ENCODE measurements at places on chromosomes 1 and 21. TPM values are rescaled to one million over a fixed set of nuclear protein-coding genes. Genes with fewer than 3 reads are reported as not detected.
A peak's percentile ranks its signal among the peaks of the same experiment; 100 is the strongest.

DNA sequence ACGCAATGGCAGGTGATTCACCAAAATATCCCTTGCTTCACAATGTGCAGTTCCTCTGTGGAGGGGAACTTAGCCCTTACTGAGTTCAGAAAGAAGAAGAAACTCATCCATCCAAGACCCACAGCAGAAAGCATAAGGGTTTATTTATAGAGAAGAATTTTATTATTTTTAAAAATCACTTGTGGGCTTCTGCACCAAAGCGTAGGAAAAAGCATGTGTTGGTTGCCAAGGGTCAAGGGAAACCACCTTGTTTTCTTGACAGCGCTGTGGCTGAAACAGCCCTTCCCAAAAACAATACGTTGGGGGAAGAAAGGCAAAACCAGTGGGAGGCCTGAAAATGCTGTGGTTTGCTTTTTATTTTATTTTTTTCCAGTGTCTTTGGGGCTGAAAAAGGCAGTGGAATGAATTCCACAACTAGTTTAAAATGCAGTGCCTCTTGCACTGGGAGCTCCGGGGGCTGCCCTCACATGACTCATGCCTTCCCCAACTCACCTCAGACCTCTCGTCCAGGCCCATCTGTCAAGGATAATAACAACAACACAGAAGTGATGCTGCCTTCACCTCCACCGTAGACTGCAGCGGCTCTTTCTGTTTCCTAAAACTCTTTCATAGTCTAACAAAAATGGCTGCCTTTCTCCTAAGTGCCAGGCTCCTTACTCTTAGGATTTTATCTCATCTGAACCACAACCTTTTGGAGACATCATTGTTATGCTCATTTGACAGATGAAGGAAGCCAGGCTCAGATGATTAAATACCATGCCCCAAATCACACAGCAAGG lies 224.2 kb upstream of the JUN start:
- peaks cover 12% of the 10 kb centered on the region for H3K4me1 ChIP-seq
- H3K4me3 ChIP-seq, result no peak overlapping the region
- H3K27ac ChIP-seq, result peak overlapping the region; percentile 7
- no peaks in the 10 kb centered on the region for H3K27me3 ChIP-seq
- H3K36me3 ChIP-seq, result no peaks in the 10 kb centered on the region

GRCh38 chr1:219559899-219560298 lies 53.0 kb downstream of the ZC3H11B start:
- no peak overlapping the region for H3K27ac ChIP-seq
- H3K36me3 ChIP-seq, result no peaks in the 10 kb centered on the region
- H3K4me1 ChIP-seq, result no peaks in the 10 kb centered on the region
- no peak overlapping the region for H3K4me3 ChIP-seq
- no peaks in the 10 kb centered on the region for H3K27me3 ChIP-seq

- no peak overlapping the region for H3K4me3 ChIP-seq
- DNase-seq, result no peak
- H3K27me3 ChIP-seq, result no peaks in the 10 kb centered on the region
- H3K27ac ChIP-seq, result peak overlapping the region; percentile 81
- no peaks in the 10 kb centered on the region for H3K36me3 ChIP-seq
- H3K4me1 ChIP-seq, result peaks cover 82% of the 10 kb centered on the region
Measured at GRCh38 chr21:38989745-38990423, 184.2 kb downstream of the ETS2 start.

GRCh38 chr1:16153096-16153998 lies 2.5 kb downstream of the EPHA2 start:
- peak overlapping the region; percentile 89 for H3K4me3 ChIP-seq
- H3K36me3 ChIP-seq, result peaks cover 22% of the 10 kb centered on the region
- H3K27ac ChIP-seq, result peak overlapping the region; percentile 85
- H3K27me3 ChIP-seq, result no peaks in the 10 kb centered on the region

GRCh38 chr21:42558846-42559245 lies 45.2 kb downstream of the SLC37A1 start:
- no peaks in the 10 kb centered on the region for H3K4me1 ChIP-seq
- no peaks in the 10 kb centered on the region for H3K27me3 ChIP-seq
- DNase-seq, result no peak
- no peak overlapping the region for H3K4me3 ChIP-seq

GRCh38 chr21:17699524-17700189 lies 87.0 kb upstream of the BTG3 start:
- no peaks in the 10 kb centered on the region for H3K36me3 ChIP-seq
- no peak for DNase-seq
- H3K4me1 ChIP-seq, result no peaks in the 10 kb centered on the region
- H3K4me3 ChIP-seq, result no peak overlapping the region
- no peaks in the 10 kb centered on the region for H3K27me3 ChIP-seq

RXRG gene
- 0.91 TPM for polyA plus RNA-seq

GRCh38 chr1:210440081-210440480 lies 111.4 kb downstream of the HHAT start:
- H3K4me3 ChIP-seq, result no peak overlapping the region
- no peak overlapping the region for H3K27ac ChIP-seq
- H3K4me1 ChIP-seq, result no peaks in the 10 kb centered on the region
- DNase-seq, result no peak

GRCh38 chr1:238485057-238485911 lies 594.6 kb upstream of the ZP4 start:
- no peak overlapping the region for H3K4me3 ChIP-seq
- no peaks in the 10 kb centered on the region for H3K27me3 ChIP-seq
- no peak overlapping the region for H3K27ac ChIP-seq
- no peak for DNase-seq

DNA sequence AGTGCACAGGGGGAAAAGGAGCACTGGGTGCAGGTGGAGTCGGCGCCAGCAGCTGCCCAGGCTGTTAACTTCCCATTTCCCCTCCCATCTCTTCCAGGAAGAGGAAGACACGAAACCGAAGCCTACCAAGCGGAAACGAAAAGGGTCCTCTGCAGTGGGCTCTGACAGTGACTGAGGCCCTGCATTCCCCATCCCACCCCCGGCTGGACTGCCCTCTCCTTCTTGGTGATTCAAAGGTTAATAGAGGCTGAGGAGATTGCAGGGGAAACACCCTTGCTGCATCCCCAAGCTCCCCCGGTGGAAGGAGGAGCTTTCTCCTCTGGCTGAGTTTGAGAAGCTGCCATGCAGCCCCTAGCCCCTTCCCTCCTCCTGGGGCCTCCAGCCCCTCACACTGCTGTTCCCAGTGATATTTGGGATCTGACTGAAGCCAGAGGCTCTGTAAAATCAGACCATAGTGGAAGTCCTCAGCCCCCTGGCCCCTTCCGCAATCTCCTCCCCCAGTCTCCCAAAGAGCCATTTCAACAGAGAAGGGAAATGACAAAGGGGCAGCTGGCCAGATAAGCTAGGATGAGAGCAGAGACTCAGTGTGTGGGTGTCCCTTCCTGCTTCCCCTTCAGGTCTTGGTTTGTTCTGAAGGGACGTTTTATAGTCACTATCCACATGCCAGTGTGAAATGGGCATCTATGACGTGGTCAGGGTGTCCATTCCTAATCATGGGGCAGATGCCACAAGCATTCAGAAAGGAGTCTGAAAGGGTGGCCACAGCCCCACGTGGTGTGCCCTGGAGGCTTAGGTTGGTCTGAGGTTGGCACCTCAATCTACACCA lies 1.9 kb upstream of the SLC27A3 start:
- DNase-seq, result no peak
- no peaks in the 10 kb centered on the region for H3K27me3 ChIP-seq
- peaks cover 51% of the 10 kb centered on the region for H3K4me1 ChIP-seq
- no peak overlapping the region for H3K4me3 ChIP-seq

- DNase-seq, result peak; percentile 82
- peaks cover 38% of the 10 kb centered on the region for H3K4me1 ChIP-seq
- peak overlapping the region; percentile 93 for H3K27ac ChIP-seq
- H3K27me3 ChIP-seq, result no peaks in the 10 kb centered on the region
- peak overlapping the region; percentile 55 for H3K4me3 ChIP-seq
Measured at GRCh38 chr1:31714442-31715086, 10.7 kb upstream of the COL16A1 start.

FCRL1 gene
- polyA plus RNA-seq, result not detected

DNA sequence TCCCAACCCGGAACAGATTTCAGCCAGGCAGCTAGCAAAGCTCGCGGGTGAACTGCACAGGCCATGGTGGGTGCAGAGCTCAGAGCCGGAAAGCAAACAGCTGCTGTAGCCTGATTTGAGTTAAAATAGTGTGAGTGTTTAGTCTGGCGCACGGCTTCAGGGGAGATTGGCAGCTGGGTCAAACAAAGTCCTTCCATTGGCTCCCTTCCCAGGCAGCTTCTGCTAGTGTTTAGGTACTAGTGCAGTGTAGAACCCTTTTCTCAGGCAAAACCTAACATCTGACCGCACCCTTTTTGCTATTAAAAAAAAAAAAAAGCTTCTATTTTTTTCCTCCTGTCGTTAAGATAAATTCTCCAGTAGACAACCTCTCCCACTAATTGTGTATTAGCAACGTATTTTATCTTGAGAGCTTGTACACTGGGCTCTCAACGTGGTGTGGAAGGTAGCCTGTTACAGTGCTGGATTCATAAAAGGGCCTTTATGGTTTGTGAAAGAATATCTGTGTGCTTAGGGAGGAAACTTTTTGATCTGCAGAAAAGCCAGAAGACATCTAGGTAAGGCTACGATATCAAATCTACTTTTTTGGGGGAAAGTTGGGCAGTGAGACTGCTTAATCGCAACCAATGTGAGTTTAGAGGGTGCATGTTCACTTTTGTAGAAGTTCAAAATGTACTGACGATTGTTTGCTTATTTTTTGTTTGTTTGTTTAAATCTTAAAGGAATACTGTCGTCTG lies 689.6 kb downstream of the USP25 start:
- H3K27ac ChIP-seq, result peak overlapping the region; percentile 73
- DNase-seq, result peak; percentile 81
- H3K4me3 ChIP-seq, result peak overlapping the region; percentile 52
- peaks cover 8% of the 10 kb centered on the region for H3K4me1 ChIP-seq

GRCh38 chr1:50955116-50955515 lies 5.0 kb downstream of the FAF1 start:
- no peak for DNase-seq
- H3K27ac ChIP-seq, result no peak overlapping the region
- no peaks in the 10 kb centered on the region for H3K27me3 ChIP-seq
- no peak overlapping the region for H3K4me3 ChIP-seq
- H3K36me3 ChIP-seq, result peaks cover 3% of the 10 kb centered on the region

DNA sequence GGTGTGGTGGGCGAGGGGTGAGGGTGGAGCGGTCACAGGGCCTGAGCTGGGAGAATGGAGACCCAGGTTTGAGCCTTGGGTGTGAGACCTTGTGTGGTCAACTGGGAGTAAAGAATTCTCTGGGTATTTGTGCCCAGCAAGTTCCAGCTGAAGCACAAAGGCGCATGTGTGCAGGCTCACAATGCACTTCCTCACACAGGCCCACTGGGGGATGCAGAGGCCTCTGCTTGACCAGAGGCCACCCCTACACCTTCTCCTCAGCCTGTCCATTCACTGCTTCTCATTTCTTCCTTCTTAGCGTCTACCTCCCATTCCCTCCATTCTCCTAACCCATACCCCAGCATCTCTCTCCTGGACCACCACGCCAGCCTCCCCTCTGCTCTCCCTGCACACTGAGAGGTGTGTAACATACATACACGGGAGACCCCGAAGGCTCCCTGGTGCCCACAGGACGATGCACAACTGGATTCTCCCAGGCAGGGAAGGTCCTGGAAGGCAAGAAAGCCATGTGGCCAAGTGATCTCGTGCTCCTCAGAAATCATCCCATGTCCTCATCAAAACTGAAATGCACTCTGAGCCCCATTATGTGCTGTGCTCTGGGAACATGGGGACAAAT lies 12.3 kb upstream of the TTC39A start:
- peaks cover 7% of the 10 kb centered on the region for H3K27me3 ChIP-seq
- H3K4me1 ChIP-seq, result peaks cover 9% of the 10 kb centered on the region
- no peak overlapping the region for H3K4me3 ChIP-seq
- H3K27ac ChIP-seq, result no peak overlapping the region

SPATA17 gene
- 0.53 TPM for polyA plus RNA-seq

DNA sequence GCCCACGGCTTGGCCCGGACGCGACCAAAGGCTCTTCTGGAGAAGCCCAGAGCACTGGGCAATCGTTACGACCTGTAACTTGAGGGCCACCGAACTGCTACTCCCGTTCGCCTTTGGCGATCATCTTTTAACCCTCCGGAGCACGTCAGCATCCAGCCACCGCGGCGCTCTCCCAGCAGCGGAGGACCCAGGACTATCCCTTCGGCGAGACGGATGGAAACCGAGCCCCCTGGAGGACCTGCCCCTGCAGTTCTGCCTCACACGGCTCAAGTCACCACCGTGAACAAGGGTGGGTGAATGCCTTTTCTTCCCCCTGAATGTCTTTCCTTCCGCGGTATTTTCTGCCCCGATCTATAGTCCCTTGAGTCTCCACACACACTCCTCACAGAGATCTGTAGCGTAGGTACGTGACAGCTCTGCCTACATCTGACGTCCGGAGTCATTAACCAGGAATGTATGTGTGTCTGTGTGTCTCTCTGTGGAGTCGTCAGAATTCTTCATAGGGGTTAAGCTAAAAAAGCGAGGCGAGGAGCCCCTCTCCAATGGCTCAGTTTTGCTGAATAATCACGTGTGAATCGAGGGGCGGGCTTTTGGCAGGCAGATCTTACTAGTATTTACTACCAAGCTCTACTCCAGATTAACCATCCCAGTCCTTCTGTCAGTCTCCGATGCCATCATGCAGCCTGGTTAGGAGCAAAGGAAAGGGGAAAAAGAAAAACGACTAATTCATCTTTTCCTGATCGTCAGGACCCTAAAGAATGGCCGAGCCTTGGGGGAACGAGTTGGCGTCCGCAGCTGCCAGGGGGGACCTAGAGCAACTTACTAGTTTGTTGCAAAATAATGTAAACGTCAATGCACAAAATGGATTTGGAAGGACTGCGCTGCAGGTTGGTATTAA lies at the start of gene CDKN2C:
Gene CDKN2C, plus strand, starts transcription at position 635 of the 898 bp plus-strand sequence. Its CDS starts 124 bp downstream, at position 759.
- no peaks in the 10 kb centered on the region for H3K36me3 ChIP-seq
- no peaks in the 10 kb centered on the region for H3K27me3 ChIP-seq
- peak; percentile 82 for DNase-seq
- peaks cover 10% of the 10 kb centered on the region for H3K4me1 ChIP-seq

GRCh38 chr1:115505148-115505571 lies 136.6 kb upstream of the VANGL1 start:
- DNase-seq, result no peak
- H3K27ac ChIP-seq, result no peak overlapping the region
- no peaks in the 10 kb centered on the region for H3K27me3 ChIP-seq

DNA sequence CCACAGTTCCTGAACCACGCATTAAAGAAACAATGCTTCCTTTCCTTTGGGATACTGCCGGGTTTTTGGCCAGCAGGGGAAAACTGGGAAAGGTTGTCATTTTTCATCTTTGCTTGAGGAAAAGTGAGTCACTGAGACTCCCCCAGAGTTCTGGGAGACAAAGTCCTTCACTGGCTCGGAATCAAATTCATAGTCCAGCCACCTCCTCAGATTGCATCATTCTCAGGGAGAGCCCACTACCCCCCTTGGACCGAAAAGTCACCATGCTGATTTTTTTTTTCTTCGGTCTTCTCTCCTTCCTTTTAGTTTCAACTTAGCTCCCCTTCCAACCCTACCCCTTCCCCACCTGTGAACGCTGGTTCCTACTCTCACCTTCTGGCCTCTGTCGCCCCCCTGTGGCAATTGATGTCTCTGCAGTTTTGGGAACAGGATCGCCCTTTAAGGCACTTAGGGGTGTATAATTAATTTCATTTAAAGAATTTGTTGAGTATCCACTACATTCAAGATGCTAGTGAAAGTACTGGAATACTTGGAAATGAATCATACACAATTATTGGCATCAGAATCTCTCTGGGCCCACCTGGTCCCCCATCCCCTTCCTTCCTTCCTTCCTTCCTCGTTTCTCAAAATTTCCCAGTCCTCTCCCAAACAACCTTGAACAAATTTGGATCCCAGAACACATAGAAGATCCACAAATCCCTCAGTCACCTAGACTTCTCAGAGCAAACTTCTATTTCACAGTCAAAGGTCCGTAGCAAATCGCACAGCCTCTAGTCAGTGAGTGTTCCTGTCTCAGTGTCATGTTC lies 6.9 kb downstream of the ACKR1 start:
- DNase-seq, result no peak
- no peaks in the 10 kb centered on the region for H3K4me1 ChIP-seq
- H3K36me3 ChIP-seq, result no peaks in the 10 kb centered on the region
- H3K27ac ChIP-seq, result no peak overlapping the region
- peaks cover 14% of the 10 kb centered on the region for H3K27me3 ChIP-seq

TSPEAR gene
- polyA plus RNA-seq, result 2.6 TPM

TMPRSS15 gene
- not detected for polyA plus RNA-seq
